Activated naive CD8-positive, alpha-beta T cell treated with anti-CD3 and anti-CD28 coated beads, Interleukin-2, amount 50 U/mL, for 16 hours (primary cell): ENCODE measurements at places on chromosomes 3 and 15.

DNA sequence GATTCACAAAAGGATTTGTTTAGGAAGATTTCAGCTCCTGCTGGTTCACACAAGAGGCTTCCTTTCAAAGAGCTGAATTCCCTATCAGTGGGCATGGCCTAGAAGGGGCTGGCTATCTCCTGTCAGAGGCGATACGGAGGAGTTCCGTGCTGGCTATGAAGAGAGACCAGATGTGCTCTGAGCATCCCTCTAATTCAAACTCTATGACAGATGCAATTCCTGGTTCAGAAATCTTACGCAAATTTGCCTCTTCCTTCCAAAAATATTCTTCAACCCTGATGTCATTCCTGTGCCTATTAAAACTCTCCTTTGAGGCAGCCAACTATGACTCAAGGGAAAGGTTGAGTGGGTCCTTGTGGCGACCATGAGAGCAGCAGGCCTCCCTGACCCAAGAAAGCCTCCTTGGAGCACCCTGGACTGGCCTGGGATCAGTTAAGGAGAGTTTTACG is 139.3 kb upstream of the HES1 start:
- DNase-seq, result no peak

- no peak for DNase-seq
These were observed 30.6 kb upstream of the SLC6A6 start for GRCh38 chr3:14371573-14372474.

DNA sequence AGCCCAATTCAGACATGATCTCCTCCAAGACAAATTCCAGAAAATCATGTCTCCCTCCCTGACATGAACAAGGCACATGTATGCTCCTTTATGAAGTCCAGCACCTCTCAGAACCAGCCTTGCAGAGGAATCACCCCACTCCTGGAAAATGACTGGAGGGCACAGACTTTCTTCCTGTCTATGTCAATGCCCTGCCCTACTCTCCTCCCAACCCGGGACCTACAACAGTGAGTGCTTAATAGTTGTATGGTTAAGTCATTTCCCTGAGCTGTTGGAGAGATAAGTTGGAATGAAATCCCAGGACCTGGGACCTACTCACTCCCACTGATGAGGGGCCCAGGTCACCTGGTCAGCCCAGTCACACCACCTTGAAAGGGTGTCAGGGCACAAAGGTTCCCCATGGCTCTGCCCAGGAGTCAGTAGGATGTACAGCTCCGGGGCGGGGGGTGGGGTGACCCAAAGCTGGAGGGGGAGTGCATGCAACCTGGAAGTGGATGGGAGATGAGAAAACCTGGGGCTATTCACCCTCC is 80.1 kb upstream of the HERC1 start:
- DNase-seq, result no peak

GRCh38 chr3:127156338-127157050 is 36.4 kb upstream of the PRR23E start:
- no peak for DNase-seq

GRCh38 chr3:128369121-128369703 is 97.5 kb downstream of the DNAJB8 start:
- DNase-seq, result no peak

GRCh38 chr3:6509576-6509975 is 351.3 kb upstream of the GRM7 start:
- no peak for DNase-seq

- no peak for DNase-seq
These were observed 183.8 kb upstream of the THBS1 start for GRCh38 chr15:39396979-39397615.

DNA sequence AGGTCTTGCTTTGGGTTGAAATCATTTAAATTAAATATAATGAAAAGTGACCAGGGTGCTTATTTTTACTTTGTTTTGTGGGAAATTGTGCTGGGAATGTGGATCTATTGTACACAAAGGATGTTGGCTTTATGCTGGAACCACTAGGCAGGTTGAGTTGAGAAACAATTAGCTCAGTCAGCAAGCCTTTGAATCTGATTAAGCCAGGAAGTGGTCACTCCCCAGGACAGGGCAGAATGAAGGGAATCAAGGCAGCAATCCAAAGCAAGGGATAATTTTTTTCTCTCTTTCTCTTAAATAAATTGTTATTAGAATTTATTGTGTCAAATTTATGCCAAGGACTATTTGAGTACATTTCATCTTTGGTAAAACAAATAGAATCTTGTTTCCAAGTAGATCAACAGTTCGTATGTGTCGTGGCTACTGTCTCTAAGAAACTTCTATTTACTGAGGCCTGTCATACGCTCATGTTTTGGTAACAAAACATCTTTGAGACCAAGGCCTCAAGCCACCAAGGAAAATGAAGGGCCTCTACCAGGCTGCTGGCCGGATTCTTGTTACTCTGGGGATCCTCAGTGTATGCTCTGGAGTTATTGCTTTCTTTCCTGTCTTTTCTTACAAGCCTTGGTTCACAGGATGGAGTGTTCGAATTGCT is at the start of gene TMEM212:
TMEM212 (plus strand) TSS at position 486 of the 655 bp plus-strand sequence; CDS start at position 521, 35 bp downstream.
- DNase-seq, result no peak

DNA sequence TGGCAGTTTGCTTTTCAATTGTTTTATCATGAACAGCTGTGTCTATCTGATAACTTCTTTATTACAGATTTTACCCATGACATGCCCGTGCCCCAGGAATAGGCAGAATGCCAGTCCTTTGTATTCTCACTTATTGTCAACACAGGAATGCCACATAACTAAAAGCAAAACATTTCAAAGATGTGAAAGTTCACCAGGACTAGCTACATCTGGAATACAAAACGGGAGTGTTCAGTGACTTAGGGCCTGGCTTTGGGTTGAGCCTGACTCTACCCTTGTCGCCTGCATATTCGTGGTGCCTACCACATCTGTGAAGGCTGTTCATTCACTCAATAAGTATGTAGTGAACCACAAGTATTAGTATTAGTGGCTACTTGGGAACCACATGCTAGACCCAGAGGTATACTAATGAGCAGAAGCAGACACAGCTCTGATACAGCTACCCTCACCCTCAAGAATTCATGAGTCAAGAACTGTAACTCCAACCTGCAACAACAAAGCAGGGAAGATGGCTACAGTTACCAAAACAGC is 2.9 kb downstream of the TNFSF10 start:
- DNase-seq, result no peak

DNA sequence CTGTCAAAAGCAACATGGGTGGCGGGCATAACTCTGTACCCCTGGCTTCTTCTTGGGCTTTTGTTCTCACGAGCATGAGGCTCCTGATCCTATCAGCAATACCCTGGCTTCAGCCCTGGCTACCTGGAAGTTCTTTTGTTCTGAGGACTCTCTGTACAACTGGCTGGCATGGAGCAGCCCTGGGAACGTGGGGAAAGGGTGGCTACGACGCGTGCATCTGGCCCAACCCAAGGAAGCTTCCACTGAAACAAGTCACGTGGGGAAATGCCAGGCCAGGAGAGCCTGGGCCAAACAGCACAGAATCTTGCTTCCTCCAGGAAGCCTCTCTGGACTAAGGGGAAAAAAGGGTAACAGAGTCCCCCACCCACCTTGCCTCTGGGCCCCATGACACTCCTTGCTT is 22.7 kb upstream of the ATP2B2 start:
- DNase-seq, result no peak

- DNase-seq, result no peak
These were observed 427.0 kb upstream of the RARB start for GRCh38 chr3:25000971-25001591.

DNA sequence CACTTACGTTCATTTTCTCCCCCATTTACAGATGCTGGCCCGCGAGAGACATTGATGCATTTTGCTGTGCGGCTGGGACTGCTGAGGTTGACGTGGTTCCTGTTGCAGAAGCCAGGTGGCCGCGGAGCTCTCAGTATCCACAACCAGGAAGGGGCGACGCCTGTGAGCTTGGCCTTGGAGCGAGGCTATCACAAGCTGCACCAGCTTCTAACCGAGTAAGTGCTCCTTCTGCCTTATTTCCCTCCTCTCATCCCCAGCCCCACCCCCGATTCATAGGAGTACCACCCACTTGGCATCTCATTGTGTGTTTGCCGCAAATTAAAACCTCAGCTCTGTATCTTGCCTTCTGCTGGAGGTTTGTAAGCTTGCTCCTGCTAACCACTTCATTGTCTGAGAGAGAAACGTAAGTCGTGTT is 163.3 kb downstream of the AKAP13 start:
- no peak for DNase-seq

GRCh38 chr15:48823237-48823636 is 12.4 kb upstream of the CEP152 start:
- no peak for DNase-seq

GRCh38 chr3:110198717-110199587 is 861.6 kb upstream of the DPPA4 start:
- no peak for DNase-seq

GRCh38 chr15:60799885-60800284 is 320.9 kb upstream of the ICE2 start:
- DNase-seq, result no peak
